ENCODE measurements at places on chromosomes 7 and 10. TPM values are rescaled to one million over a fixed set of nuclear protein-coding genes. Genes with fewer than 3 reads are reported as not detected.

GRCh38 chr7:32914184-32914583 is 22.6 kb upstream of the KBTBD2 start:
- DNase-seq = no peak

GRCh38 chr10:97882142-97883091 is 32.8 kb downstream of the GOLGA7B start:
- no peak for DNase-seq

DNA sequence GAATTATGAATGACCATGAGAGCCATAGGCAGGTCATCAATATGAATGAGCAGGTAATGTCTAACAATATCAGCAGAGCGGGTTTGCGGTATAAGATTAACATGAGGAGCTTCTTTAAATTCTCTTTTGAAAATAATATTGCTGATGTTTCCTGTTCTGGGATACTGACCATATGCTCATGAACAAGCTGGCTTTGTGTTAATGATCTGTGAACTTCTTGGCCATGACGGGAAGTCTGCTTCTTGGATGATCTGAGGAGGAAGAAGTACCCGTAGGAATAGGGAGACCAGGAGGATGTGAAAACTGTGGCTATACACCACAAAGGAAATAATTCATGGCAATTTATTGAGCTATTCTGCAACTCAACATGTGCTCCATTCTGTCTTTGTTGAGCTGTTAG is 38.6 kb downstream of the ITGA8 start:
- no peak for DNase-seq

DNA sequence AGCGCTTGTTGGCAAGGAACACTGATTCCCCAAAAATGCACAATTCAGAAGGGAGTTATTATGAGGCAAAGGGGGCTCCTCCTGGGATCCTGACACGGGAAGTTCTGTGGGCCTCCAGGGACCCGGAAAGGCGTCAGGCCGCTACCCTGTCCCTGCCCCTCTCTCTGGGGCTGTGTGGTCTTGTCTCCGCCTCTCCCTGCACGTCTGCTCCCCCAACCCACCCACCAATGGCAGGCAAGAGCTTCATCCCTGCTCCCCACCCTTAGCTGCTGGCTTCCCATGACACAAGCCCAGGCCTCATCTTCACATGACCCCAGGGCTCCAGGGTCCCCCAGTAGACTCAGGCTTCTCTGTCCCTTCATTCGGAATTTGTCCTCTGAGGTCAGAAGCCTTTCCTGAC is 31.0 kb upstream of the ADRB1 start:
- DNase-seq = no peak

DNA sequence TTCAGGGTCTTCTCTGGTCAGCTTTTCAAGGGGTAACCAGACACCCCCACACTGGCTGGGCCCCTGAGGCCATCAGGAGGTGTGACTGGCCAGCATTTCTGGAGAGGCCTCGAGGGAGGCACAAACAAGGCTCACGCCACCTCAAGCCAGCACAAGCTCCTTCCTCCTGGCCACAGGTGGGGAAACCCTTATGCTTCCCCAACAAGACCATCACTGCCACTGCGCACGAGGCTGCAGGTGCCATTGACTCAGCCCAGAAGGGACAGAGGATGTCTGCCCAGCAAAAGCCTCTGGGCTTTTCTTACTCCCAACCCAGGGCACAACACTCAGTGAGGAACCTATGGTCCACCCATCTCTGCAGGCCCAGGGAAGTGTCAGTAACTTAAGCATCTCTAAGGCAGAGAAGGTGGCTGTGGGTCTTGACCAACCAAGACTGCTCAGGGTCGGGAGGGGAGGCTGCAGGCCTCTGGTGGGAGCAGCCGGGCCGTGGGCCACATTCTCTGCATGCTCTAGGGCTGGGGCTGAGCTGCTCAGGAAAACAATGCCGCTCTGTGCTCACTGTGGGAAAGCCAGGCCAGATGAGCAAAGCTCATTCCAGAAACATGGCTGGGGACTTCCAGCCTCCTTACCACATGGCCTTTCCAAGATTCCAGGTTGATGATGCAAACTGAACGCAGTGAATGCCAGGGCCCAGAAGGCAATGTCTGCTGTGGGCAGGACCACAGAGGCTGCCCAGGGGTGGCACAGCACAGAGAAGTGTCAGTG is 24.2 kb upstream of the RASSF4 start:
- DNase-seq = no peak

GRCh38 chr7:158407581-158408317 is 179.9 kb downstream of the PTPRN2 start:
- no peak for DNase-seq

- no peak for DNase-seq
These were observed 38.0 kb downstream of the RAB18 start for GRCh38 chr10:27541796-27542729.

DNA sequence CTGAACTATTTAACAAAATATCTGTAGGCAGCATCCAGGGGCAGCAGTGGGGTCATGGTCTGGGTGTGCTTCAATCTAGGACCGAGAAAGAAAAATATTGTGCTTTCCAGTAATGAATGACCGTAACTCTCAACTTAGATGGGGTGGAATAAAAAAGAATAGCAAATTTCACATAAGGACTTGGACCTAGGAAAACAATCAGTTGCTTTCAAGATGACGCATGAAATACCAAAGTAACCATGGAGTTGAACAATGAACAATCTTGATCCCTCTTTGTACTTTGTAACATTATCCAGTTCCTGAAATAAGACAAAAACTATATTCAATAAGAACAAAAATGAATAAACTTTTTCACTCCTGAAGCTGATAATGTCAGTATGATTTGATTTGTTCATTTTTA is 167.1 kb downstream of the C7orf25 start:
- no peak for DNase-seq

DNA sequence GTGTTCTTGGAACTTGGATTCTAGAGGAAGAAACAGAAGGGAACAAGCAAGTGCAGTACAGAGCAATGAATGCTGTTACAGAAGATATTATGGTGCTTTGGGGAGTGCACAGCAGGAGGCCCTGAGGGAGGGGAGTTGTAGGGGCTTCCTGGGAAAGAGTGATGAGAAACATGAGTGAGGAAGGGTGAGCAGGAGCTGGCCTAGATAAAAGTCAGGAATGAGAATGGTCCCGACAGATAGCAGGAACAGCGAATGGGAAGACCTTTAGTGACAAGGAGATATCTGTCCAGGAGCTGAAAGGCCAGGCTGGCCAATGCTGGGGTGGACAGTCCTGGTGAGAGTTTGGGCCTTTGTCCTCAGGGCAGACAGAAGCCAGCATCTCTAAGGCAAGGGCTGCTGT is 20.6 kb upstream of the CCNJ start:
- no peak for DNase-seq

- DNase-seq = no peak
These were observed 122.6 kb downstream of the MICU1 start for GRCh38 chr10:72503241-72503640.

DNA sequence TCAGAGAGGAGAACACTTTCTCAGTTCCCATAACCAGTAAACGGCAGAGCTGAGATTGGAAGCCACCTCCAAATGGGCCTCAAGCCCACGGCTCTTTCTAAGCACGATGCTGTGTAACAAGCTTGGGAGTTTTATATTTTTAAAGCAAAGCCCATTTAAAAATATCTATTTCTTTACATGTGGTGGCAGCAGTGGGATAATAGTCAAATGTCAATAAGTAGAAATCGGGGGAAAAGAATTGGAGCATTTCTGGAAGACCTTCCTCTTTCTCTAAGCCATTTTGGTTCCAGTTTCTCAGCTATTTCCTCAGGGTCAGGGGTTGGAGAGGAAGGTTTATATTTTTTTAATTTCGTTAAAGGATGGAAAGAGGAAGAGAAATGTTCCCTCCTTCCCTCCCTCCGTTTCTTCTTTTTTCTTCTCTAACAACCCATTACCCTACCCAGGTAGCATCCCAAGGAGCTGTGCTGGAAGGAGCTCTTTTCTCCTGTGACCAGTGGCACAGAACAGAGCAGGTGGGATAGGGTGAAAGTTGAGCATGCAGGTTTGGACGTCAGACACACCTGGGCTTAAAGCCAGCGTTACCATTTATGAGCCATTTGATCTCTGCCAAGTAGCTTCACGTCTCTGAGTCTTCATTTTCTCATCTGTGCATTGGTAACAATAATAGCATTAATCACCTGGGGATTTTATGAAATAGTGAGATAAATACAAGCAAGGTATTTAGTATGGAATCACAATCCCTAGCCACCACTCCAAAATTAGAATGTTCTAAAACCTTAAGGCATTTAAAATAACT is 515.7 kb downstream of the RPS24 start:
- no peak for DNase-seq

The NME8 gene
- not detected for total RNA-seq

The ZNF425 gene
- total RNA-seq = 4.3 TPM
